ENCODE measurements at places on chromosomes 16 and 17. TPM values are rescaled to one million over a fixed set of nuclear protein-coding genes. Genes with fewer than 3 reads are reported as not detected.

DNA sequence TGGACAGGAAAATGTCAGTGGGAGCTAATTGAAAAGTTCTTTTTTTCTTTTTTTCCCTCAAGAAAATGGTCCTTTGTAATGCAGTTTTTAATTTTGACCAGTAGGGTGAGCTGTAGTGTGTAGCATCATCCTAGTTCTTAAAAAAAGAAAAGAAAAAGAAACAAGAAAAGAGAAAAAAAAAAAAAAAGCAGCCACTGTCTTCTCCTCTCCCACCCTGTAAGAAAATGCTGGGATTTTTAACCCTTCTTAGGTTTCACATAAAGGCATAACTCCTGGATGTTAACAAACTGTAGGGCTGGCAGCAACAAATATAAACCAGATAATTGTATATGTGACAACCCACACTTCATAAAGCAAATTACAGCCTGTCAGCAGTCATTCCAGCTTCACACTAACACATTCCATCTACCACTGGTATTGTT is 78.1 kb downstream of the SKAP1 start:
- no peak for DNase-seq
- no peaks in the 10 kb centered on the region for H3K27me3 ChIP-seq
- no peak overlapping the region for H3K4me3 ChIP-seq

GRCh38 chr17:50541716-50542688 is 5.0 kb upstream of the SPATA20 start:
- no peak for DNase-seq
- peak overlapping the region; percentile 71 for H3K4me3 ChIP-seq
- H3K36me3 ChIP-seq: no peaks in the 10 kb centered on the region
- no peaks in the 10 kb centered on the region for H3K27me3 ChIP-seq
- peak overlapping the region; percentile 95 for H3K27ac ChIP-seq

DNA sequence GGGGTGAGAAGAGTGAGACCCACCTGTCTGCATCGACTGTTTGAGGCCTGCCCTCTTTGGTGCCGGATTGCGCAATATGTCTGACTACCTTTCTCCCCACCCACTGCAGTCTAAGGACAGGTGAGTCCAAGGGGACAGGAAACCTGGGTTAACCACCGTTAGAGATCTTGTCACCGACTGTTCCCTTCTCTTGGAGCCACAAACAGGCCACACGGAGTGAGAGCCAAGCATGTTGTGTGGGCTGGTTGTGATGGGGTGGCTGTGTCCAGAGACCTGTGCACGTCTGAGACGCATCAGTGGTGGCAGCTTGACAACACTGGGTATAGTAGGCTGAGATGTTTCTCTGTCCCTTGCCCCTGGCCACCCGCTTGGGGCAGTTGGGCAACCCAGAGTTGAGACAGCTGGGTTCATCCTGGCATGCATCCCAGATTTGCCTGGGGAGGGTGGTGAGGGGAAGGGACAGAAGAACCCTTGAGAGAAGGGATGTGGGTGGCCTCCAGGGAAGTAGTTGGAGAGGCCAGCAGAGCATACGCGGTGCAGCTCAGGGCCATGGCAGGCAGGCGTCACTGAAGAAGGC is 21.4 kb downstream of the MPRIP start:
- H3K27me3 ChIP-seq: no peaks in the 10 kb centered on the region
- H3K4me1 ChIP-seq: peaks cover 5% of the 10 kb centered on the region
- no peaks in the 10 kb centered on the region for H3K36me3 ChIP-seq
- no peak overlapping the region for H3K4me3 ChIP-seq
- no peak overlapping the region for H3K27ac ChIP-seq

DNA sequence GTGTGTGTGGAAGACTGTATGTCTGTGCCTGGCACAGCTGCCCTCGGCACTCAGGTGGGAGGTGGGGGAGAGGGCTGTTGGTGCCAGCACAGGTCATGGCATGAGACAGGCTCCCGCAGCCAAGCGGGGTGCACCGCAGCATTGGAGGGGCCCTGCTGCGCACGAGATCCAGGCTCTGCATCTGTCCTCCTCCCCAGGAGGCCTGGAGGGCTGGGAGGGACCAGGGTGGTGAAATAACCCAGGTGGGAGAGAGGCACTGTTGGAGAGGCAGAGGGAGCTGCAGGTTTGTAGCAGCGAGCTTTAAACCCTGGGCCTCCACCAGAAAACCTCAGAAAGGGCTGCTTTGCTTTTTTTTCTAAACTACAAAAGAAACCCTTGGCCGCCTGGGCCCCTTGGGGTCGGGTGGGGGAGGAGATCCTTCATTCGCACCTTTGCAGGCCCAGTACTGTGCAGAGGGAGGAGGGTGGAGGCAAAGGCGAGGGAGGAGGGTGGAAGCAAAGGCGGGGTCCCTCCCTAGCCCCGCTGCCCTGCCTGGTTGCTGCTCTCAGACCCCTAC is 241.7 kb downstream of the SEC14L1 start:
- H3K4me1 ChIP-seq: peaks cover 97% of the 10 kb centered on the region
- no peak overlapping the region for H3K4me3 ChIP-seq
- DNase-seq: no peak
- H3K27me3 ChIP-seq: no peaks in the 10 kb centered on the region
- peak overlapping the region; percentile 45 for H3K27ac ChIP-seq

GRCh38 chr17:27386206-27387075 is 69.8 kb upstream of the KSR1 start:
- H3K36me3 ChIP-seq: no peaks in the 10 kb centered on the region
- H3K27me3 ChIP-seq: no peaks in the 10 kb centered on the region
- peaks cover 8% of the 10 kb centered on the region for H3K4me1 ChIP-seq
- H3K27ac ChIP-seq: no peak overlapping the region
- DNase-seq: no peak

GRCh38 chr16:73049511-73049910 is 1.6 kb upstream of the ZFHX3 start:
- no peaks in the 10 kb centered on the region for H3K27me3 ChIP-seq
- no peak overlapping the region for H3K4me3 ChIP-seq
- H3K27ac ChIP-seq: peak overlapping the region; percentile 83
- no peak for DNase-seq
- no peaks in the 10 kb centered on the region for H3K36me3 ChIP-seq

The MYH11 gene
- 0.51 TPM for total RNA-seq

The MYO18A gene
- 108 TPM for total RNA-seq

The GLTPD2 gene
- total RNA-seq: not detected

The HSD17B1 gene
- 5.4 TPM for total RNA-seq

The CDH1 gene
- 65.8 TPM for total RNA-seq

All from Panc1 (cell line).